Amniotic epithelial cell (primary cell): ENCODE measurements at places on chromosomes 6 and 20.
A peak's percentile ranks its signal among the peaks of the same experiment; 100 is the strongest.

DNA sequence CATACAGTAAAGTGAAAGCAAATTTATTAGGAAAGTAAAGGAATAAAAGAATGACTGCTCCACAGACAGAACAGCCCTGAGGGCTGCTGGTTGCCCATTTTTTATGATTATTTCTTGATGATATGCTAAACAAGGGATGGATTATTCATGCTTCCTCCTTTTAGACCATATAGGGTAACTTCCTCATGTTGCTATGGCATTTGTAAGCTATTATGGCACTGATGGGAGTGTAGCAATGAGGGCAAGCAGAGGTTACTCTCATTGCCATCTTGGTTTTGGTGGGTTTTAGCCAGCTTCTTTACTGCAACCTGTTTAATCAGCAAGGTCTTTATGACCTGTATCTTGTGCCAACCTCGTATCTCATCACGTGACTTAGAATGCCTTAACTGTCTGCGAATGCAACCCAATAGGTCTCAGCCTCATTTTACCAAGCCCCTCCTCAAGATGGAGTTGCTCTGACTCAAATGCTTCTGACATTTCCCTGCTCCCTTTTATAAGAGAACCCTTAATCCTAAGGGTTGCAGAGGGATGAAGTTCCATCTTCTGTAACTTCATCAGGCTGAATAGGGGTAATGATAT, 280.1 kb upstream of the RGS17 start:
- no peak for DNase-seq

DNA sequence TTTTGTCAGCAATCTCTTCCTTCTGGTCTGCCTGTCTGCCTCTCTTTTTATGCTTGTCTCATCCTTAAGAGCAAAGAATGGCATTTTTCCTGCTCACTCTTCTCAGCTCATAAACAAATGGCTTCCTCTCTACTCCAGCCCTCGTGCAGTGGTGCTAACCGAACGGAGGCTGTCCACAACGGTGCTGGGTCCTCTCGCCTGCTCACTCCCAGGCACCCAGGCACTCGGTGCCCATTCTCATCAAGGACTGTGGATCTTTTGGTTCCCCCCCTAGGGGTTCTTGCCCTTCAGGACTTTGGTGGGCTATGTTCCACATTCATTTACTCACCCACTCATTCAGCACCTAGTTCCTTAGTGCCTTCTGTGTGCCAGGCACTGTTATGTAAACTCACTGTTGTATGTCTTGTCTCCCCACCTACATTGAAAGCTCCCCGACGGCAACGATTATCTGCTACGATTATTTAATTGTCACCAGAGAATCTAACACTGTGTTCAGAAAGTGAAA, 113.9 kb downstream of the FYN start:
- peak; percentile 35 for DNase-seq

DNA sequence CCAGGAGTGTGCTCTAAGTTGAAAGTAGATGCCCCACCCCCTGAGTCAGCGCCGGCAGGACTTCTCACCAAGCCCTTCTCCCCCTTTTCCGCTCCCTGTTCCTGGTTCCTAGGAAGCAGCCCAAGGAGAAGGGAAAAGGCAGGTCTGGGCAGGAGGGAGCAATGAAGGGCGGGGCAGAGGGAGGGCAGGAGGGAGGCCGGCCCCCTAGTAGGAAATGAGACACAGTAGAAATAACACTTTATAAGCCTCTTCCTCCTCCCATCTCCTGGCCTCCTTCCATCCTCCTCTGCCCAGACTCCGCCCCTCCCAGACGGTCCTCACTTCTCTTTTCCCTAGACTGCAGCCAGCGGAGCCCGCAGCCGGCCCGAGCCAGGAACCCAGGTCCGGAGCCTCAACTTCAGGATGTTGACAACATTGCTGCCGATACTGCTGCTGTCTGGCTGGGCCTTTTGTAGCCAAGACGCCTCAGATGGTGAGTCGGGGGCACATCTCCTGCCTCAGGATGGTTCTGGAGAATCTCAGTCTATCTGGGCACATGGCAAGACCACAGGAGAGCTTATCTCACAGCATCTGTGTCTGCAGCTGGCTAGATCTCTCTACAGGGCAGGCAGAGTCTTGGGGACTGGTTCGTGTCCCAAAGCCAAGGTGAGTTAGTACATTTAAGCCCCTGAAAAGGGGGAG, at the start of gene PROCR:
Gene PROCR (plus strand): TSS at position 320 of the 681 bp plus-strand sequence. CDS start 83 bp downstream, at position 403.
- DNase-seq, result peak; percentile 93

- peak; percentile 91 for DNase-seq
These were observed 23.4 kb downstream of the FAM217A start for GRCh38 chr6:4055420-4056041.

DNA sequence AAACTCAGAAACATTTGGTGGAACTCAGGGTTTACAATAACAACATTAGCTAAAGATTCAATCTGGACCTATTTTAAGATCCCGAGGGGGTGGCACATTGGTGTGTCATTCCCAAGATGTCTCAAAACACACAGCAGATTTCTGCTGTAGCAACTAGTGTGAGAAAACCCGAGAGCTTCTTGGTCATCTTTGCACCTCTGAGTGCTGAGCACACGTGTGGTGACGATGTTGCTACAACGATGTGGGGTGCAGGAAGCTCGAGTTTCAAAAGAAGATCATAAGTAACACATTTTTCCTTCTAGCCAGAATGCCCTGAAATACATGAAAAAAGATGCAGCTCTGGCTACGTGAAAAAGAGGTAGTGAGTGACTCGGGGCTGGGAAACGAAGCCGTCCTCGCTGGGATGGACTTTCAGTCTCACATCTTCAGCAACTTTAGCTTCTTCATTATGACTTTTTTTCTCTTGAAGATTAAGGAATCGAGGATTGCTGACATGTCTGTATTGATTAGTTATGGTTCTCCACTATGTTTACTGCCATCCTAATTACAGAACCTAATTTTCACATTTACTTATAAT, 1.5 kb downstream of the RAMACL start:
- no peak for DNase-seq

GRCh38 chr6:148700741-148701311, 46.0 kb upstream of the UST start:
- peak; percentile 24 for DNase-seq

DNA sequence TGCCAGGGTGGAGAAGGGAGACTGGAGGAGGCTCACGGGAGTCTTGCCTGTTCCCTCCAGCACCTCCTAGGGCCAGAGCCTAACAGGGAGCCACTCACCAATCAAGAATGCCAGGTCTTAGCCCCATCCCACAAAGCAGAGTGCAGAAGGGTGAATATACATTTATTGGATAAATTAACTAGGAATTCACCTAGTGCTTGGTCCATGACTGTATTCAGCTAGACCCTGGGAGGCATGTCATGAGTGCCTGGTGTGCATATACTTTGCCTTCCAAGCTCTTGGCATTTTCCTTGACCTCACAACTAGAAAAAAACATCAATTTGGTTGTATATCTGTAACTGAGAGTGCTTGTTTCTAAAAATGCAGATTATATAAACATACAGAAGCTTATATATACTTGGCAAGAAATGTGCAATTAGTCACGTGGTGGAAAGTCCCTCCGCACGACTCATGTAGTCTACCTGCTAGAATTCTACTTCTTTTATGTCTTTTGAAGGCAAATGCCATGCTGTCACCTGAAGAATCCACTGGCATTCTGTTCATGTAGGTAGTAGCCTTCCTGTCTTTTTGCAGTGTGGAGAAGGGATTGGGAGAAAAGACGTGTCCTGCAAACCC, 991.0 kb downstream of the KIF16B start:
- DNase-seq, result no peak

DNA sequence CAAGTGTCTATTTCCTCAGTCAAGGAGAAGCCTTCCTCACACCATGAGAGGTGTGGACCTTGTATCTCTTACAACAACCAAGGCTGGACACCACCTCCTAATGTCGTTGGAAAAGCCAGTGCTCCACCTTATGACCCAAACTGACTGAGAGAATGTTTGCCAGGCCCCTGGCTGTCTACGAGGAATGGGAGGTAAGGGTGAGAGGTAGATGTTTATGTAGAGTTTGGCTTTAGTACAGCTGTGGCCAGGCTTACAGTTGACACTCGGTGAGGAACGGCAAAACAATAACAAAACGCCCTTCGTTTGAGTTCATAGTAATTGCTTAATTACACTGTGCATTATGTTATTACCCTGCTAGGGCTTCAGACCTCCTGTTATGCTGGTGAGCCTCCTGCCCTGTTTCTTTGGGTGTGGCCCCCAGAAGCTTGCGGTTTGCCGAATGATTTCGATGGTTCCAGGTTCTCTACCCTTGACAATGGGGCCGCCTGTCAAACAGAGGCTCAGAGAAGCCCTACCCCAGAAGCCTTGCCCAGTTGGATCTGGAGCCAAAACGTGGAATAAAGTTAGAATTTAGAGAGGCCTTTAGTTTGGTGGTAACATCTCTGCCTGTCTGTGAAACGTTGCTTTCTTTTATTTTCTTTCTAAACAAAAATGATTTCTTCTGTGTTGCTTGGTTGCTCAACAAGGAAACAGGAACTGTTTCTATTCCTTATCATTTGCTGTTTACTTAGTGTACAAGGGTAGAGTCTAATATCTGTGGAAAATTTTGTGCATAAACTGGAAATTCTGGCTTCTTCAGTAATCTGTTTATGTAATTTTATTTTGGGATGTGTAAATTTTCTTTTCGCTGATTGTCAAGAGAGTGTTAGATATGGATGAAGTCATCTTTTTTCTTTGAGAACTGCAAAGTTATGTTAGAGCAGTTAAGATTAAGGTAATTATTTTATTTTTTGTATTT, 60.4 kb upstream of the FOXQ1 start:
- DNase-seq, result no peak

- DNase-seq, result peak; percentile 94
These were observed 8.9 kb downstream of the SNHG17 start for GRCh38 chr20:38426006-38426897.

GRCh38 chr6:140871911-140872310, 1260.8 kb upstream of the GJE1 start:
- peak; percentile 68 for DNase-seq

- no peak for DNase-seq
These were observed 168.1 kb downstream of the GRM4 start for GRCh38 chr6:33977606-33978411.

DNA sequence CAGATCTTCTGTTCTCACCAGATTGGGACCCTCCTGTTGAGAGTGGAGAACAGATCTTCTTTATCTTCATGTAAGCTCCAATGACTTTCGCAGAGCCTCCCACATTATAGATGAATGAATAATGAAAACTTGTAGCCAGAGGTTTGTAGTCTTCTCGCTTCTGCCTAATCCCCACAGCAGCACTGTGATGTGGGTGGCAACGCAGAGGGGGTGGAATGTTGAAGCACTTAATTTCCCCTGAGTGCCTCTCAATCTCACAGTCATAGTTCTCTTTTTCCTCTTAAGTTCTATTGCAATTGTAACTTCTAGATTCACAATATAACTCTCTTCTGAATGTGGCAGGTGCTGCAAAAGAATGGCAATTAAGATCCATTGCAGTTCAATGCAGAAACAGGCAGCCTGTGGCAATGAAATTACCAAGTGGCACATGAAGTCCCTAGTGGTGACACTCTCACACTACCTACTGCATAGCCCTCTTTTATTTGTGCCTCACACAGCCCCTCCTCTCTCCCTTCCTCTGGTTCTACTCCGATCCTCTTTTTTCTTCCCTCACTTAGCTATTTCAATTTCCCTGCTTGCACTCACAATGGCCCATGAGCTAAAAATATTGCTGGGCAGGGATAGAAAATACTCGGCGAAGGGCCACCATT, 281.9 kb downstream of the UBE3D start:
- DNase-seq, result no peak

DNA sequence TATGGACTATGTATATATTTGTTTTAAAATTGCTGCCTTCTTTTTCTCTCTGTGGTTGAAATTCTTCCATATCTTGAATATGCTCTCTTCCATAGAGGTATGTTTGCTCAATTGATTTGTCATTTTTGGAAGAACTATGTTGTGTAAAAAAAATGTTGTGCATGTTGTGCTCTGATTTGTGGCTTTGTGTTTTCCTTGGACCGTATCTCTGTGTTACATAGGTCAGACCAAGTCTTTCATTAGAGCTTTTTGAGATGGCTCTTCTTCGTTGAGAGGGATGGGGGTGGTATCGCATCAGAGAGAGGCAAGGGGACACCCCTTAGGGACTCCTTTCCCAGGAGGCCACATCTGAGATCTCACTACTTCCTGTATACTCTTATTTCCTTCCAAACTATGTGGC, 43.8 kb downstream of the TMEM244 start:
- no peak for DNase-seq

DNA sequence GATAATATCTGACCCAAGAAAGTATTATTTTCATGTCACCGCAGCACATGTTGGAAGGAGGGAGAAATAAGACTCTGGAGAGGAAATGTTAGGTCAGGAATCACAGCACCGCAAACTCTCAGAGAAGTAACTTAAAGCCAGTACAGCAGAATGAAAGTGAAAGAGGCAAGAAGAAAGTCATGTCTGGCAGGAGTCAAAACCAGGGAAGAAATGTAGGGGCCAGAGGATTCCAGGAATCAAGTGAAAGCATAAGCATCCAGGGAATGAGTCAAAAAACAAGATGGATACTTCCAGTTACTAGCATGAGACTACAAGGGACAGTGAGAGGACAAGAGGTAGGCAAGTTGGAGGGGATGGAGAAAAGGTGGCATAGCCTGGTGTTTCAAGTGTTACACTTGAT, 80.4 kb downstream of the AK9 start:
- peak; percentile 1 for DNase-seq
